ENCODE measurements at places on chromosomes 5 and 9.

DNA sequence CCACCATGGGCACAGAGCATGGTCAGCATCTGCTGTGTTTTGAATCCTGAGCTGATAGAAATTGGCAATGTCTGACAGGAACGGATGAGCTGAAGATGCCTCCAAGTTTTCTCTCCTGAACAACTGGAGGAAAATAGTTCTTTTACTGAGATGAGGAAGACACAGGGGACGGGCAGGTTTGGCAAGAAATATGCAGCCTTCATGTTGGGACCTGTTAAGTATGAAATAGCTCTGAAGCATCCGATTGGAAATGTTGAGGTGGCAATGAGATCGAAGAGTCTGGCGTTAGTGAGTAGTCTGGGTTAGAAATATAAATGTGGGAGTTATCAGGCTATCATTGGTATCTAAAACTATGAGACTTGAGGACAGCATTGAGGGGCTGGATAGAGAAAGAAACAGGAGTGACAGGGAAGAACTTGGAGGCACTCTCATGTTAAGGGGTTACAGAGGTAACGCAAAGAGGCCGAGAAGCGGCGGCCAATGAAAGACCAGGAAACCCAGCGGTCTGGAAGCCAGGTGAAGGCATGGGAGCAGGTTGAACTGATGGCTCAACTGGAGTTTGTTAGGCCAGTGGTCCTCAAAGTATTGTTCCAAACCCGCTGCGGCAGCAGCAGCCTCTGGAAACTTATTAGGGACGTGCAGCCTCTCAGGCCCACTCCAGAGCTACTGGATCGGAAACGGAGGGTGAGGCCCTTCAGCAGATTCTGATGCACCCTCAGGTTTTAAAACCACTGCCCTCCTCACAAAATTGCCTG is 1.0 kb upstream of the MAMDC2 start:
- no peak for DNase-seq

- DNase-seq, result no peak
These were observed 862.8 kb downstream of the TAF11L14 start for GRCh38 chr5:18497089-18497488.

DNA sequence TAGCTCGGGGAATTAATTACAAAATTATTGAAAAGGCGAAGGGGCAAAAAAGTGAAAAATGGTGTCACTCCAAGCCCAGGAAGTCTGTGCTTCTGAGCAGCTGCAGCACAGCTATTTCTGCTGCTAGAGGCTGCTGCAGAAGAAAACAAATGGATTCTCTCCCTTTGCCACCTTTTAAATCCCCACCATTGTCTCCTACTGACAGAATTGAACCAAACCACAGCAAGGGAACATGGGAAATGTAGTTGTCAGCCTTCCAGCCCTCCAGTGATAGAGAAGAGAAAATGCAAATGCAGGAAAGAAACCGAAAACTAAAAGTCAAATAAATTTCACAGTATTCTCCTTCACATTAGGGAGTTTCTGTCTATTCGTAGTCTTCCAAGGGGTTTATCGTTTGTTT is 33.4 kb upstream of the CDC42SE2 start:
- DNase-seq, result peak; percentile 36

- DNase-seq, result no peak
These were observed 94.2 kb upstream of the COL5A1 start for GRCh38 chr9:134547161-134548100.

GRCh38 chr5:173682313-173682712 is 65.9 kb upstream of the BOD1 start:
- DNase-seq, result no peak

GRCh38 chr9:93154293-93154903 is 20.3 kb upstream of the NINJ1 start:
- no peak for DNase-seq

DNA sequence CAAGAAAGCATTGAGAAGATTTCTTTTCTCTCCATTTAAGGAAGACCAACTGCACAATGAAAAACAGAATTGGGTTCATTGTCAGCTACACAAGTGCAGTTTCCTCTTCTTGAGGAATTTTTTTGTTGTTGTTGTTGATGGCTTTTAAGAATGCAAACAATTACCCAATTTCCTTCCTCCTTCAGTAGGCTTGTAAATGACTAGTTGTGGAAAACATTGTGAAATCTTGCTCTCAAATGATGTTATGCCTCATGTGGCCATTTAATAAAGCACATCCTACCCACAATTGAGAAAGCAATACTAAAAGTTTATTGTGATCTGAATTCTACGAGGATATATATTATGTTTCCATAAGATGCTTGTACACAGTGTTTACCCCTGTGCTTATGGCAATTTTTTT is 171.6 kb downstream of the FAM174A start:
- no peak for DNase-seq

DNA sequence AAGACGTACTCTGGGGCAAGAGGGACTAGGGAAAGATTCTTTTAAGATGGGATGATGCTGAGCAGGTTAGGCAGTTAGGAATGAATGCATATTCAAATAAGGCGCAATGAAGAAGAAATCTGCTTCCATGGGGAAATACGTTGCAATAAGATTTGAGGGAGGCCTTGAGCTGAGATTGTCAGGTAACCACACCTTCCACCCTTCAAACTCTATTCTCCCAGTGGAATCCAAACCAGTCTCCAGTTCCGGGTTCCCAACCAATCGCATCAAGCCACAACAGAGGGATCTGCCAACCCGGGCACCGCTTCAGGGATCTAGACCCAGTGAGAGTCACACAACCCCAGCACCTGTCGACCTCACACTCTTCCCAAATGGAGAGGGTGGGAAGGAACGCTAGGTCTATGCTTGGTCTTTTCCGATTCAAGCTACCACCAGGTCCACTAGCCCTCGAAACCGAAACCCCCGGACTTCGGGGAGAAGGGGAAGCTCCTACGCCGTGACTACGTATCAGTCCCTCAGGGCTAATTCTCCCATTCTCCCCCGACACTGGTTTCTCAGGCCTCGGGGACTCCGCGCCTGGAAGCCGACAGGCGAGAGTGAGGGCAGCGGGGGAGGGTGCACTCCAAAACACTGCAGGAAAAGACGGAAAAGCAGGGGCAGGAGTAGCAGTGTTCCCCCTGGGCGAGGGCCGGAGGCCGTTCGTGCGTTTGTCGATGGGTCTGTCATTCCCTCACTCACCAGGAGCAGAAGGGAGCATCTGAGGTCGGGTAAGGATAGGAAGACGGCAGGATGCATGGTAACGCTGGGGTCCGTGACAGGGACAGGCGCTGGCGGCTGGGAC is 534 bp downstream of the ERP44 start:
- DNase-seq, result no peak

DNA sequence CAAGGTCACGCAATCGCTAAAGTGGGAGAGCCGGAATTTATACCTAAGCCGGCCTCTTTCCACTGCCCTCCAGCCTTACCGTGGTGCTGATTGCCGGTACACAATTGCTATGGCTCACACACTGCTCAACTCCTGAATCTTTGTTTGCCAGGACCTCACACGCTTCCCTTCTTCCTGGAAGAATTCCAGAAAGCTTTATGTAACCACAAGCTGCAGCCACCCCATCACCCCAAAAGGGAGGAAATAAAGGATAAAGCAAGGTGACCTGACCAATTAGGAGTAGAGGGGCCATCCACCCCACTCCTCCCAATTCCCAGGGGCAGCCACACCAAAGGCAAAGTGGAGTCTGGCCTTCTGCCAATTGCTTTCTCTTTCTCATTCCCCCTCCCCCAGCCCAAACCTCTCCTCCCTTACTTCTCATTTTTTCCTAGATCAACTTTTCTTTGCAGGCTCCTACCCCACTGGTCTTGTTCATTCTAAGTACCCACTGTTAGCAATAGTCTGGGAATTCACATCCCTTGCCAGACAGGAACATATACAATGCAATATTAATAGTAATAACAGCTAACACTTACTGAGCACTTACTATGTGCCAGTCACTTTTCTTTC is 18.0 kb upstream of the CDC23 start:
- no peak for DNase-seq

GRCh38 chr5:7970816-7971215 is 101.9 kb downstream of the MTRR start:
- no peak for DNase-seq

- DNase-seq, result no peak
These were observed 98.4 kb downstream of the FGF1 start for GRCh38 chr5:142587354-142587965.

DNA sequence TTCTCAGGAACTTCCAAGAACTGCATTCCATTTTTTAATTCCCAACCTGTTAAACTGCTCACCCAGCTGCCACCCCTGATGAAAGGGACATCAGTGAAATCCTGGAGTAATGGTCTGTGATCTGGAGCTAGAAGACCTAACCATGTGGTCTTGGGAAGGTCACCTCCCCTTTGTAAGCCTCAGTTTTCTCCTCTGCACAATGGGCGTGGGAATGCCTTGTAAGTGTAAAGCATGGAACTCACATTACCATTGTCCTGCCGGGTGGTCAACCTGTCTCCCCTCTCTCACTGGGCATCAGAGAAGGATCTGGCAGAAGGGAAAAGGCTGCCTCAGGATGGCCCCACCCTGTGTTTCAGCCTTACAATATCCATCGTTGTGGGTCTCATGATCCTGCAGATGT is 15.3 kb upstream of the CCDC180 start:
- DNase-seq, result no peak

- DNase-seq, result no peak
These were observed 16.0 kb downstream of the LYRM7 start for GRCh38 chr5:131186561-131187256.

GRCh38 chr5:3181671-3182070 is 414.0 kb upstream of the IRX1 start:
- DNase-seq, result no peak

DNA sequence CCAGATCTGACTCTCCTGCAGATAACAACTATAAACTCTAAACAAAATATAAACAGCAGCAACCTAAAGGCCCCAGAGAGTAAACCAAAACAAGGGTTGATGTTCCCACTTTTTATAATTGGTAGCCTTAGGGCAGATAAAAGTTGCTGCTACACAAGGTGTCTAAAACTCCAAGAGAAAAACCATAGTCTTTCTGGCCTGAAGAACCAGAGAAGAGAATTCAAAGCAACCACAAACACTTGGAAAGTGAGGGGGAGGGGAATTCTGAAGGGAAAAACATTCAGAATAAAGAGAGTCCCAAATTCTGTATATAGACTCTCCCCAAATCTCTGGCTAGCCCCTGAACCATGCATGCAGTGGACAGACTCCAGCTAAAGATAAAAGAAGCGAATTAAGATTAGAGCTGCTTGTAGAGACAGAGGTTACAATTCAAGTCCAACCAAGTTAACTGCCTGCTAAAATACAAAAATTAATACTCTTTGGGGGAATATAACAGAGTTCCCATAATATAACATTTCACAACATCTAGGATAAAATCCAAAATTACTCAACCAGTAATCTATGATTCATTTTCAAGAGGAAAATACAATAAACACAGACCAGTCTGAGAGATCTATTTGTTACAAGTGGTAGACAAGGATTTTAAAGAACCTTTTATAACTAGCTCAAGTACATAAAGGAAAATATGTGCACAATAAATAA is 37.5 kb upstream of the RGMB start:
- no peak for DNase-seq

GRCh38 chr5:126777257-126777974 is 480 bp downstream of the LMNB1 start:
- peak; percentile 53 for DNase-seq

- peak; percentile 34 for DNase-seq
These were observed 576 bp downstream of the KIAA1958 start for GRCh38 chr9:112487008-112487798.

- DNase-seq, result no peak
These were observed 241.9 kb downstream of the SAXO1 start for GRCh38 chr9:18791074-18791473.

DNA sequence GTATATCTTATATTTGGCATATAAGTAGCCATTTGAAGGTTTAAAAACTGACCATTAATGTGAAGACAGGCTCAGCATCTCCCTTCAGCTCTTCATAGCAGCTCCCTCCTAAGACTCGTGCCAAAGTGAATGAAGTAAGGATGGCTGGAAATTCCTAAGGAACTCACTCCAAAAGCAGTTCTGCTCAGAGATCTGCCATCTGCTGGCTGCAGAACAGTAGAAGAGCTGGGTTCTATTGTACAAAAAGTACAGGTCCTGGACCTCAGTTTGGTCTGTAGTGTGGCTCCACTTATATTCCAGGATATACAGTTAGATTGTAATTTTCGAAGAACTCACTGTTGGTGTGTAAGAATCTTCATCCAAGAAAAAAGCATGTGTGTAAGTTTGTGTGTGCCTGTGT is 104.9 kb upstream of the RUSC2 start:
- no peak for DNase-seq

- DNase-seq, result no peak
These were observed 59.8 kb downstream of the DAB2IP start for GRCh38 chr9:121711281-121711680.

- no peak for DNase-seq
These were observed 56.5 kb downstream of the LMX1B start for GRCh38 chr9:126670270-126670669.

GRCh38 chr9:124242331-124243194 is 15.2 kb upstream of the NEK6 start:
- no peak for DNase-seq

GRCh38 chr5:166369346-166369745 is 1922.1 kb upstream of the WWC1 start:
- DNase-seq, result no peak

DNA sequence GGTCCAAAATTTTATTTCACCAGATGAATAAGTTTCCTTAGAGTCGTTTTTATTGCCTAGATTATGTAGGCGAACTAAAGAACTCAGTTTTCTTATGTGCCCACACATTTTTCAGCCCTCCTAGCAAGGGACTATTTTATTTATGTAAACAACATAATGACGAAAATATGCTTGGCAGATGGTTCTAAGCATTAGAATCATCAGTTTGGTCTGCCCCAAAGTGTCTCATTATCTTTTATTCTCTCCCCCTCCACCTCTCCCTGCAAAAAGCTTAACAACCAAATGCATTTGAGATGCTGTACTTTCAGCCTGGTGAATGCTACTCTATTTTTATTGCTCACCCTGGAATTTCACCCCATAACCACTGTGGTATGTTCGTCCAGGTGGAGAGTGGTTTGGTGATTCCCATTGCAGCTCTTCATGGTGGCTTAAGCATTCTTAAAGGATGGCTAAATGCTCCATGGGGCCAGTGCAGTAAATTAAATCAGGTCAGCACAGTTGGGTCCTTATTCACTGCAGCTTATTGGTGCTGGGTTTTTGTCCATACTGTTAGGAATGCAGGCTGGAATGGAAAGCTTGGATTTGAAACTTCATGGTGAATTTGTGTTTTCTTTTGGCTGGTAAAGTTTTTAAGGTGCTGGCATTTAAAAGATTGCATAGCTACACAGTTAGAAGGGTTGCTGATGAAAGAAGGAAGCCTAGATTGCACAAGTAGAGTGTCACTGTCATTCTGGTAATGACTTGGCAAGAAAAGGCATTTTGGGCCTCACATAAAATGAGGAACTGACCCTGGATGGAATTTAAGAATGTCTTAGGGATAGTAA is 39.2 kb downstream of the TLE4 start:
- no peak for DNase-seq

DNA sequence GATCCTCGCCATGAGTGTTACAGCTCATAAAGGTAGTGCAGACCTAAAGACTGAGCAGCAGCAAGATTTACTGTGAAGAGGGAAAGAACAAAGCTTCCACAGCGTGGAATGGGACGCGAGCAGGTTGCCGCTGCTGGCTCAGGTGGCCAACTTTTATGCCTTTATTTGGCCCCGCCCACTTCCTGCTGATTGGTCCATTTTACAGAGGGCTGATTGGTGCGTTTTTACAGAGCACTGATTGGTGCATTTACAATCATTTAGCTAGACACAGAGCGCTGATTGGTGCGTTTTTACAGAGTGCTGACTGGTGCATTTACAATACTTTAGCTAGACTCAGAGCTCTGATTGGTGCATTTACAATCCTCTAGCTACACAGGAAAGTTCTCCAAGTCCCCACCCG is 13.9 kb downstream of the PLK2 start:
- no peak for DNase-seq
